ENCODE measurements at places on chromosomes 16 and 17. TPM values are rescaled to one million over a fixed set of nuclear protein-coding genes. Genes with fewer than 3 reads are reported as not detected.

KRT32 gene
- total RNA-seq, result 0.06 TPM

RTN4RL1 gene
- 0.83 TPM for total RNA-seq

- DNase-seq, result no peak
These were observed 86.7 kb upstream of the XYLT1 start for GRCh38 chr16:17557480-17557879.

DNA sequence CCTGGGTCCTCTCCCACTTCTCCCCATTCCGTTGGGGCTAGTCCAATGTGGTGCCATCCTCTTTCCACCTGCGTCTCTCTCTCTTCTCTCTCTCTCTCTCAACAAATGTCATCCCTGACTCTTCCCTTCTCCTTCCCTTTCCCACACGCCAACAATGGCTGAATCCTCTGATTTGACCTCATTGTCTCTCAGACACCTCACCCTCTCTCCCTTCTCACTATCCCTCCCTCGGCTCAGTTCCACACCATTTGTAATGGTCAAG, 628 bp upstream of the ZNF18 start:
- DNase-seq, result no peak

DNA sequence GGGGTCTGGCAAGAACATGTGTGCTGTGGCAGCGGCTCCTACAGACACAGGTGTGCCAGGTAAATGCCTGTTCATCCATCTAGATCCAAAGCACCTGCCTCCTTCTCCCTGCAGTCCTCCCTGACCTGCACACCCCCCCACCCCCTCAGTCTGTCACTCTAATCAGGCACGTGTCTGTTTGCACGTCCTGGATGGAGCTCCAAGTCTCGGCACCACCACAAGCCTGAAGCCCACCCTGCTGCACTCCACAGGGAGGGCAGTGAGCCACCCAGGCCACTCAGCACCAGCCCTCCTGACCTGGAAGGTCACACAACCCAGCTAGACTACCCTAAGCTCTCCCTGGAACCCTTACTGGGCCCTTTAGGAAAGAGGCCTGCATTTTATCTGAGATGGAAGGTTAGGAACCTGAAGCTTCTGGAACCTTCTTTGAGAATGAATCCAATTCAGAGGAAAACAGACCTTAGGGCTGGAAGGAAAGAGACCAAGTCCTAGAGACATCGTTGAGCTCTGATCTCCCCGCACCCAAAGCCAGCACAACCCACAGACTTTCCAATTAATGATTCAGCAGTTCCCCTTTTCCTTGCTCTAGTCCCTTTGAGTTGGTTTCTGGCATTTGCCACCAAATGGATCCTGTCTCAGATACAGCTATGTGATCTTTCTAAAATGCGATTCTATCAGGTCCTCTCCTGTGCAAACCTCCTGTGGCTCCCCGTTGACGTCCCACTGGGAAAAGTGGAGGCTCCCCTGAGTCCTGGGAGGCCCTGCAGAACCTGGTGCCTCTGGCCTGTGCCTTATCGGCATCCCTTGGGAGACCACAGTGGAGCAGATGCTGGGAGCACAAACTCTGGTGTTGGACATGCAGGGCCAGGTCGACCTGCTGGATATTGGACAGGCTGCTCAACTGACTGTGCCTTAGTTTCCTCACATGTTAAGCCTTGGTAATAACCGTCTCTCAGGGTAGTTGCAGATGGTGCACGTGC, 67.9 kb downstream of the PRMT7 start:
- DNase-seq, result no peak

DNA sequence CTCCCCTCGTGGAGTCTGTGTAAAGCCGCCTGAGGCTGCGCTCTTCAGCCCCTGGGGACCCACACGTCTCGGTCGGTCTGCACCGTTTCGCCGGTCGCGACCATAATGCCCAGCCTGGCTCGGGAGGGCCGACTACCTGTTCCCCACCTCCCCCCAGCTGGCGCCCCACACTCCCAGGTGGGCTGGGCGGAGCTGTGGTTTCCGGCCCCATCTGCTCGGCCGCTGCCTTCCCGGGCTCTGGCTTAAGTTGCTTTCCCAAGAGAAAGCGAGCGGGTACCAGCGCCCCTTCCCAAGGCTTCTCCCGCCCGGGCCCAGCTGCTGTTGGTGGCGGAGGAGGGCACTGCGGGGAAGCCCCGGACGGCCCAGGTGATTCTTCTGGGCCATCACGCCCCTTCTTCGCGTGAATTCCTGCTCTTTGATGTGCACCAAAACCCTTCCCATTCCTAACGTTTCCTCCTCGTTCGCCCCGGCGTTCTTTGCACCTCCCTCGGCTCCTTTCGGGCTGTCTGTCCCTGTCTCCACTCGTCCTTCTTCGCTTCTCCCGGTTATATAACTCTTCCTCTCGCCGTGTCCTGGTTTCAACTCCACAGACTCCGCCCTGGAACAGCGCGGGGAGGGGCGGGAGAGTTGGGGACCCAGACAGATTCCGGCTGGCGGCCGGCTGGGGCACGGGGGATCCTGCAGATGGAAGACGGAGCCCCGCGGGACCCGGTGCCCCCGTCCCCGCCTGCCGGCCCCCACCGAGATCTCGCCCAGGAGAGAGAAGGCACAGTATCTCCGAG, 2.0 kb downstream of the KDM6B start:
- DNase-seq, result peak; percentile 41

- DNase-seq, result peak; percentile 82
These were observed 417 bp downstream of the C16orf46 start for GRCh38 chr16:81076566-81077075.

GRCh38 chr17:74059479-74060240, 143.8 kb upstream of the RPL38 start:
- DNase-seq, result no peak
